Eye (tissue), 1 donor: ENCODE measurements at places on chromosomes 5 and 9.

- DNase-seq: no peak
Observed at GRCh38 chr9:89478821-89479668, 18.9 kb downstream of the SEMA4D start.

DNA sequence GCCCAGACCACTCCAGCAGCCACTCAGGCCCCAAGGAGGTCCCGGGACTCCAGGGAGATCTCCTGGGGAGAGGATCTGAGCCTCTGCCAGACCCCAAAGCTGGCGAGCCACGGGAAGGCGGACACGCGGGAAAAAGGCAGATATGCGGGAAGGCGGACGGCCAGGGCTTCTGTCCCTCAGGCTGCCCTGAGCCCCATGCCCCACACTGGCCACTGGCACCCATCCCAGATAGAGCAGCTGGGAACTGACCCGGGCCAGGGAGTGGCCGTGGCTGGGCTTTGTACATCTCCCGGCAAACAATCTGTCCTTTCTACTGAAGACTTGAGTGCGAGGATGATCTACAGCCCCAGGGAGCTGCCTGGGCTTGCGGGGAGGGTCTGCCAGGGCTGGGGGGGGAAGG lies 21.1 kb upstream of the NOTCH1 start:
- no peak for DNase-seq

DNA sequence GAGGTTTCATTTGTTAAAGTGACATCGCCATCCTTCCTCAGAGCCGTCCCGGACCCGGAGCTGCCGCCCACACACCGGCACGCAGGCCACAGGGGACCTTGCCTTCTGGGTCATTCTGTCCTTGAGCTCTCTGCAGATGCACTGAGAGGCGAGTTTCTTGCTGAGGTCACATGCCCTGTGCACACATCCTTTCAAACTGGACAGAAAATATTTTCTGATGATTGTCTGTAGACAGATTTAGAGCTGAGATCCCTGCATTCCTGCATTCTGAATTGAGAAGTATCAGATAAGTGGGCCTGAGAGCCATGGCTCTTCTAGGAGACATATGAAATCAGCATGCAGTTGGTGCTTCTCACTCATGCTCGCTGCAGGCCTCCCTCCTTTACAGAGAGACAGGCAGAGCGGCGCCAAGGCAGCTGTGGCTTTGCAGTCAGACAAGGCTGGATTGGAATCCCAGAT lies 25.4 kb downstream of the BOD1 start:
- DNase-seq: no peak

DNA sequence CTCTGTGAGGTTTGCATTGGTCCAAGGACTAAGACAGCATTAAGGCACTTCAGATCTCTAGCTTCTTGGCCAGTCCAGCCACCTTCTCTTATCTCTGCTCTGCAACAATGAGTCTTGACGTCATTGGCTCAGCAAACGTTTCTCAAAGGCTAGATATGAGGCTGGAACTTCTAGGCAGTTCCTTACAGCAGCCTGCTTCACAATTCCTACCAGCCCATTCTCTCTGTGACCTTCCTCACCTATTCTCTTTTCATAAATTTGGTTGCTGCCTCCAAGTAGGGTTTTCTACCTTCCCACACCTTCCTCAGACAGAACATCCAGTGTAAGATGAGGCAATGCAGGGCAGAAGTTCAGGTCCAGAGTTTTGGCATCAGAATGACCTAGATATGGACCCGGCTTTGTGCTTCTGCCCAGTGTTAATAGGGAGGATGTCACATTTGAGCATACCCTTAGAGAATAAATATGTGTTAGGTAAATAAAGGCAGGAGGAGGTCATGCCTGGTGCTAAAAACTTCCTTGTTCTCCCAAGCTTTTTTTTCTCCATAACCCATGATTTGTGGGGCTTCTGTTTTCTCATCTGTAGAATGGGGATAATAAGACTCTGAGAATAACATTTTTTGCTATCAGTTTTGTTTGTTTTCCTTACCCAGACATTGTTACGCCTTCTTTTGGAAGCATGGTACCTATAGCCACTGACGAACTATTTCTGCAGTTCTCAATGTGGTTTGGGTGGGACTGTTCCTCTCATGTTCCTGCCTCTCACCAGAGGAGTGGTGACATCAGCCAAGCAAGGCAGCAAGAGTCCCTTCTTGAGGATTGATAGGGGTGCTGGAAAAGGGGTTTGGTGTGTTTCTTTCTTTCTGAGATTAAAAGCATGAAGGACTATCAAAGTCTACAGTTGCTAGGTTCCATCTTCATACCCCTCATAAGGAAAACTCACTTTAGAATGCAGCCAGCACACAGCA lies 220.6 kb upstream of the TRIM32 start:
- no peak for DNase-seq

DNA sequence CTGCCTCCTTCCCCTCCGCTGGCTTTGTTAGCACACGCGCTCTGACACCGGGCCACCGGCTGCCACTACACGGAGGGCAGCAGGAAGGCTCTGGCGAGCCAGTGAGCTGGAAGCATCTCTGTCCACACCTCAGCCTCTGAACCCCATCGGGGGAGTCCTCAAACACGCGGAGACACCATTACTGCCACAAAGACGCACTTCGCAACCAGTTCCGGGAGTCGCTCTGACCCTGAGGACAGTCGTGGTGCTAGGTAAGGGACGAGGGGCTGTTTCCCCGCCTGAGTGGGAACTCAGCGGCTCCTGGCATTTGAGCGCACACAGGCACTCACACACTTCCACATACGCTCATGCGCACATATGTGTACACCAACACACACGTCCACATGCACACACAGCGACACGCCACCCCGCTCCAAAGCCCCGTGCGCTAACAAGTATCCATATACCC lies 160.0 kb downstream of the C9orf152 start:
- DNase-seq: peak; percentile 92

DNA sequence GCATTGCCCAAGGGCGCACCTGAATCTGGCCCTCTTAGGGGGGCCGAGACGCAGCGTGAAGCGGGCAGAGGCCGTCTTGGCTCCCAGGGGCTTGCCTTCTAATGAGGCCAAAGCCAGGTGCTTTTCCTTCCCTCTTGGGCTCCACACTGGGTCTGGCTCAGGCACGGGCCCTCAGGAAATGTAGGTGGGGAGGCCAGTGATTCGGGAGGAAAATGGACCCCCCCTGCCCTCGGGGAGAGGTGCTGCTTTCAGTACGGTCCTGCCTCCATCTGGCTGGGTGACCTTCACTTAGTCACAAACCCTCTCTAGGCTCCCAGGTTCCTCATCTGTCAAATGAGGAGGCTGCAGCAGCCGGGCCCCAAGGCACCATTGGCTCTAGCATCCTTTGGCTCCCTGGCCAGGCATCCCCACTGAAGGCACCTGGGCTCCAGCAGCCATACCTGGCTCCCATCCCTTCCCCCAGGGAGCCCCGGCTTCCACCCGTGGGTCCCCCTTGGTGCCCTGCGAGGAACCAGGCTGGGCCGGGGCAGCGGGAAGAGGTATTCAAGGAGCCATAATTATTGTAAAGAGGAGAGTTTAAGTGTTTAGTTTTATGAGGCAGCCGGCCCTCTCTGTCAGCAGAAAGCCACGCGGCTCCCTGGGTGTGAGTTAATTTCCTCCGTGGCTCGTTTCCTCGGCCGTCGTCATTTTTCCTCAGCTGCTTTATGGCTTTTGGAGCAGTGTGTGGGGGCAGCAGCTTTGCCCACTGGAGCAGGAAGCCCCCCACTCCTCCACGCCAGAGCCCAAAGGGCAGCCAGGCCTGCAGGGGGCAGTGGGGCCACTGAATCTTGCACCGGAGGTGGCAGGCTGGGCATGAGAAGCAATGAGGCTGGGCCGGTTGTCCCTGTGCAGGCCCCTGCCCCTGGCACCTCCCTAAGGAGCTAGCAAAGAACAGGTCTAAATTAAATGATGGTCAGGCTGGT lies 24.9 kb upstream of the UNC5A start:
- no peak for DNase-seq

DNA sequence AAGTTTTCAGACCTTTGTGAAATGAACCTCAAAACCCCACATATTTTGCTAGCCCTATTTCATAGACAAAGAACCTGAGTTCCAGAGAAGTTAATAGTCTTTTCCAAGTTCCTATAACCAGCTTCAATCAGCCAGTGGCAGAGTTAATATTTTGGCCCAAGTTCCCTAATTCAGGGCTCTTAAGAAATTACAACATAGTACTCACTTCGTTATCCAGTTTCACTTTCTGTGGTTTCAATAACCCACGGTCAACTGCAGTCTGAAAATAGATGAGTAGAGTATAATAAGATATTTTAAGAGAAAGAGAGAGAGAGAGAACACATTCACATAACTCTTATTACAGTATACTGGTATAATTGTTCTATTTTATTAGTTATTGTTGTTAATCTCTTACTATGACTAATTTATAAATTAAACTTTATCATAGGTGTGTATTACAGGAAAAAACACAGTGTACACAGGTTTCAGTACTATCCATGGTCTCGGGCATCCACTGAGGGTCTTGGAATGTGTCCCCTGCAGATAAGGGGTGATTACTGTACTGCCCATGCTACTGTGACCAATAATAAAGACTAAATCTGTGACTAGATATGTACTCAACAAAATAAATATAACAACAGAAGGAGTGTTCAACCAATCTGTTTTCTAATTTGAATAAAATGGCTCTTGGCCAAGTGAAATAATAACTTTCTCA lies 9.3 kb upstream of the MYOT start:
- no peak for DNase-seq

- DNase-seq: peak; percentile 67
Observed at GRCh38 chr5:168851902-168852321, 272.7 kb upstream of the PANK3 start.

GRCh38 chr5:115260248-115260647 lies 2.4 kb downstream of the PGGT1B start:
- no peak for DNase-seq

DNA sequence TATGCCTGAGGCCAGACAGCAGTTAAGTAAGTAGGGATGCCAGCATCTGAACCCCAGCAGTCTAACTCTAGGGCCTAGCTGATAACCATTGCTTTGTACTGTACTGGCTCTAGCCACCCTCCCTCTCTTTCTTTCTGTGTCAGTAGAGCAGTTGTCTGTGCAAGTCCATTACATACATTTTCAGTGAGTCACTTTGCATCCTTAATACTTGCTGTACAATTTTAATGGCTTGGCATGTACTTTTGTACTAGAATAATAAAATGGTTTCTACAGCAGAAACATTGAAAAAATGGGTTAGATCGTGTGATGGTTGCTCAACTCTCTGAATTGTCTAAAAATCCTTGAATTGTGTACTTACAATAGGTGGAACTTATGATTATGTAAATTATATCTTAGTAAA lies 1.5 kb upstream of the TTC39B start:
- DNase-seq: no peak

- peak; percentile 49 for DNase-seq
Observed at GRCh38 chr5:56608217-56608925, 207.0 kb upstream of the MAP3K1 start.

- no peak for DNase-seq
Observed at GRCh38 chr5:43063721-43064171, 23.6 kb upstream of the ANXA2R start.

GRCh38 chr9:94443032-94443722 lies 111.7 kb upstream of the PCAT7 start:
- DNase-seq: no peak

DNA sequence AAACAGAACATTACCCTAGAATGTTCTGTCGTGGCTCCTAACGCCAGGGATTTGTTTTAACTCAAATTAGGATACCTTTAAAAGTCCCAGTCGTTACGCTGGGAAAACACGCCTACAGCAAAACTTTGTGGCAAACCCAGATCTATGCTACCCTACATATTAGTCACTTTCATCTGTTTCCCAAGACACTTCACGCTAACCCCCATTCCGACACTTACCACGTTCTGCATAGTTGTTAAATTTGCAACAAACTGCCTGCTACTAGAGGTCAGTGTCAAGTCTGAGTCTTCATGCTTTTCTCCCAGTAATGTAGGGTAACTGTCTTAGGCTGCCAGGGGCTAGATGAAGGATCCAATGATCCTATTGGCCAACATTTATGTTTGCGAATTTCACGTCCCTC lies 140.3 kb downstream of the RASEF start:
- DNase-seq: no peak

GRCh38 chr5:80189201-80189600 lies 66.6 kb downstream of the SERINC5 start:
- no peak for DNase-seq

GRCh38 chr9:83722726-83723495 lies 15.2 kb upstream of the UBQLN1 start:
- no peak for DNase-seq

- peak; percentile 95 for DNase-seq
Observed at GRCh38 chr9:96217754-96218693, 84.0 kb downstream of the HSD17B3 start.

DNA sequence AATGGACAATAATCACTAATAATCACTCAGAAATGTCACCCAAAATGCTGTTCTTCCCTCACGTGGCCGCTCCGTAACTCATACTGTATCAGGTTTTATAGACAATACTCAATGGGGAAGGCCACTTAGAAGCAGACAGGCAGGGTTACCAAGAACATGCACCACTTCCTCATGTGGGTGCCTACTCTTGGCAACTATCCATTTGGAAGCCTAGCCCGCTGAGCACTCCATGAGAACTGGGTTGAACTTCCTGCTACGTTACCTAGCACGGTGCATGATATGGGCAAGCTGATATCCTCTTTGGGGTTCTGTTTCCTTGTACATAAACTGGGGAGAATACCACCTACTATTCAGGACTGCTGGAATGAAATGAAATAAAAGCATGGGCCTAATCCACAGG lies 14.3 kb downstream of the DAP start:
- DNase-seq: no peak

GRCh38 chr5:135490245-135491037 lies 38.3 kb upstream of the TIFAB start:
- DNase-seq: no peak

DNA sequence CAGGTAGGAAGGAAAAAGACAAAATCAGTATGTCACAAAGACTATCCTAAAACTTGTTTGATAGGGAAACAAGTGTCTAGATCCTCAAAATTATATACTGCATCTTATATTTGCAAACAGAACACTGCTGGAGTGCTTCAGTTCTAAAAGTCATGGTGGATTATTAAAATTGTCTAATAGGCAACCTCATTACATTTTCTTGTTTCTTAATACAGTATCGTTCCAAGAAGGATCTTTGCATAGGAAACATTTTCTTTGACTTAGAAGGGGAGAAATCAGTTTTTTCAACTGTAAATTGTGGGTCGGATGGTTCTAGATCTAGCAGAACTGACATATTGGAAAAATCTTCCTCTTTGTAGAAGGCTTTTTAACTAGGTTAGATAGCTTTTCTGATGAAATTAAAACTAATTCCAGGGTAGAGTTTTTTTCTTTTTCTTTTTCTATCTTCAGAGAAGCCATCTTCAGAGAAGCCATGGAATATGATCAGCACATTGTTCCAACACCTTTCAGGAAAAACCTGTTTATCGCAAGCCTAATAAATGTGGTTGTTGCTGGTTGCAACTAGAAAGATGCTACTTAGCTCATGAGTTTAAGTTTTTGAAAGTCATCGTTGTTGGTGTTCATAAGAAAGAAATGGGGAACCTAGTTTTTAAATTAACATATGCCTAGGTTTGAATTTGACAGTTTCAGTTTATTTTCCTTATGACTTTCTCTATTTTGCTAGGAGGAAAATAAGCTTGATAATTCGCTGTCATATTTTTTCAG lies 7.4 kb downstream of the CPEB4 start:
- no peak for DNase-seq
